ENCODE measurements at places on chromosomes 7 and 10.

DNA sequence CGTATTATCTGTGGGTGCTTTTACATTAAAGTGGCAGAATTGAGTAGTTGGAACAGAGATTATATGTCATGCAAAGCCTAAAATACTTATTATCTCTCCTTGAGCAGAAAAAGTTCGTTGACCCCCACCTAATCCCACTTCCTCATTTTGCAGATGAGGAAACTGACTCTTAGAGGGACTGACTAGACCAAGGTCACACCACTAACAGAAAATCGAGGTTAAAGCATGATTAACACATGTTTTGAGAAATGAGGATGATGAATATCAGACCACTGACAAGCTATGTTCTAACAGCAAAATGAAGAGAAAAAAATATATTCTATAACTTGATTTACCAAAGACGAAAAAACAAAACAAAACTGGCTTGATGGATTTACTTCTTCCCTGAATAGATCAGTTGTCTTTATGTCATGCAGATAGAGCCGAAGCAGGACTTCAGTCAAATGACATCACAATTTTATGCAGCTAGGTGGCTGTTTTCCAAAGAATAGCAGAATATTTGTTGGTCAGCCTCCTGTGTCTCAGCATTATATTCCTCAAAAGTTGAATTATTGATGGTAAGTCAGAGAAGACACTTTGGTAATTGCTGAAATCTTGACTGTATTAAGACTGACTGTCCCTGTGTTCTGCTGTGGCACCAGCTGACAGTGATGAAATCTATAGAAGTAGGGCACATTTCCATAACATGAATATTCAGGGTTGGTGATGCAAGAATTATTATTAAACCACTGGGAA lies 24.2 kb upstream of the SMIM30 start:
- DNase-seq, result no peak

DNA sequence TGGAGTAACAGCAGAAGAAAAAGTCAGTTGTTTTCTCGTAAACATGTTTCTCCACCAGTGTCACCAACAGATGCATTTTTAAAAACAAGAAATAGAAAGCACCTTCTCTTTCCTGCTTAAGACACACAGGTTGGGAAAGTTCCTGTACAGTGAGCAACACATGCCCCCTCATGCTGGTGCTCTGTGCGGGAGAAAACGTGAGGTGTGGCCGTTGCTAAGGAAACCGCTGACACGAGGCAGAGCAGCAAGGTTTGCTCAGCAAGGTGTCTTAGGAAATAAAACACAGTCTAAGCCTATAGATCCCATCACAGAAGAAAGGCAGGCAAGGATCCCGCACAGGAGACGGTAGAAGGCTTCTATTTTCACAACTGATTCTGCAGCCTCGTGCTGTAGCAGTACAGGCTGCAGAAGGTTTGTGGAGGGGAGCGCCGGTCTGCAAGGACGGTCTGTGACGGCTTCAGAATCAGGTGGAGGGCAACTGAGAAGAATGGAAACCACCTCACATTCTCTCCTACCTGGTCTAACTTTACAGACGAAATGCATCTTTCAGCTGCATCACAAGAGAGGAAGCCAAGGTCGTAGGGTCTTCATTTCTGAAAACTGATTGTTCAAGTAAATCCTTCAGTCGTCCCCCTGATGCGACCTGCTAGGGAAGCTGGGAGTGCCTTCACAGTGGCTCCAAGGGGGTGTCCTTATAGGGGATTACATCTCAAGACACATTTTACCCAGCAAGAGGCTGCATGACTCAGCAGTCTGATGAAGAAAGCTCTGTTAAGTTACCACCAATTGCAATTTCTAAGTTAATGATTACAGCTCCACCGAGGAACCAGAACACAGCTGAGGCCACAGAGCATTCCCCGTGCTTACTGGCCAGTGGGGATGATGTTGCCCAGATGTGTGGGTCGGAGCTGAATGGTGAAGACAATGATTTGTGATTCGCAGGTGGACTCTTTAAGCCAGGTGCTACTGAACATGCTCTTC lies 150.7 kb upstream of the KLF14 start:
- DNase-seq, result no peak

- no peak for DNase-seq
Observed at GRCh38 chr10:66239062-66239461, 686.8 kb upstream of the LRRTM3 start.

- no peak for DNase-seq
Observed at GRCh38 chr10:99740933-99741559, 9.0 kb downstream of the CUTC start.

DNA sequence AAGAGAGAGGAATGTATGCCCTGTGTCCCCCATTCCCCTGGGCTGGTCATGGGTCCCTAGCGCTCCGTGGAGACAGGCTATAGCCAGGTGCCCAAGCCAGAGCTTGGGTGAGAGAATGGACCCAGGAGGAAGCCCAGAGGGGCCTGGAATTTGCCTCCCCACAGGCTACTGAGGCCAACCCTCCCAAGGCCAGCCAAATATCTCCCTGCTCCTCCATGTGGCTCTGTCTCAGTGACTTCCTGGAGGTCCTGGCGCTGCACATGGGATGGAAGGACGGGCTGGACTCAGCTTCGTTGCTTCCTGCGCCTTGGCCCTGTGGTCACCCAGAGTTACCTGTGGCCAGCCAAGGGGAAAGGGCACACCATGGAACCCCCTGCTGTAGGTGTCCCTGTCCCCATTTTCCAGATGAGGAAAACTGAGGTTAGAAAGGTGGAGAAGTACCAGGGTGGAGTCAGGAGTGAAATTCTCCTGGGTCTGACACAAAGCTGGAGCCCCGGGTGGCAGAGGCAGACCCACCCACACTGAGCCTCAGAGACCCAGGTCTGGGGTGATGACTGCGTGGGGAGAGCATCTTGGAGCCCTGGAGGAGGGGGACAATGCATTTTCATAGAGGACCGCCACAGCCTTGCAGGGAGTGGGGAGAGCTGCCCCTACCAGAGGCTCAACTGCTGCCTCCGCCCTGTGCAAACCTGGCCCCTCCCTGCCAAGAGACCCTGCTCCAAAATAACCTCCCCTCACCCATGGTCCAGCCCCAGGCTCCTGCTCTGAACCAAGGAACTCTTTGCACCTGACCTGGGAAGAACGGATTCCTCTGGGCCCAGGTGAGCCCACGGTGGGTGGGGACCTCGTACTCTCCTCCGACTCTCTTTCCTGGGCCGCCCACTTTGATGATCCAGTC lies 42.6 kb downstream of the TMEM270 start:
- no peak for DNase-seq

DNA sequence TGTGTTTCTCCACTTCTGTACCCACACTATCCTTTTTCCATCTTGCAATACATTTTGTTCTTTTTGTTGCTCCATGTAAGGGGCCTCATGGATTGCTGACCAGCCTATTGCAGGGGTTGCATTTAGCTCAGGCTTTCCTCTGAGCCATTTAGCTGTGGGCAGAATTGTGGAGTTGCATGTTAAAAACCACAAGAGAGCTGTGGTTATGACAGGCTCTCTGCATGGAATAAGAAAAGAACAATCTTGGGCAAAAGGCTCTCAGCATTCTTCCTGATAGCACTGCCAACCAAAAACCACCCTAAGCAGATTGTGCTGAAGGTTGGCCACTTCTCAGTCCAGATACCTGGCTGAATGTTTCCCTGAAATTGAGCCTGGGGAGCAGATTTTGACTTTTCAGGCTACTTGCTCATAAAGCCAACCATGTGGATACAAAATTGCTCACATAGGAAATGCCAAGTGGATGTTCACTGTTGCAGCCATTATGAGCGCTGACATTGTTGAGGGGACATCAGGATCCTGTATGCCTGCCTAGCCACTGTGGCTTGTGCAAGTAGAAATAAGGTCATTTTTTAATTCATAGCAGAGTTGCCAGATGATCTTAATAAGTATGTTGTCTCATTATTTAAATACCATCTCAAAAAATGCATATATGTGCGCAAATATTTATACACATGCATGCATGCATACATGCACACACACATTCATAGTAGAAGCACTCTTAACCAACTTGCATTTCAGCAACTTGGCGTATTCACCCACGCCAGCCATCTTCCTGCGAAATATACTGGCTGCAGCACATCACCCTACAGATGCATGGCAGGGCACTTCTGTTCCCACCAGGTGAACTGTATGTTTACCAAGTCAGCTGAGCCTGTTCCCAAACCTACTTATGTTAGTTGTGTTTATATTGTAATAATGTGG lies 695.4 kb downstream of the LRMDA start:
- no peak for DNase-seq

DNA sequence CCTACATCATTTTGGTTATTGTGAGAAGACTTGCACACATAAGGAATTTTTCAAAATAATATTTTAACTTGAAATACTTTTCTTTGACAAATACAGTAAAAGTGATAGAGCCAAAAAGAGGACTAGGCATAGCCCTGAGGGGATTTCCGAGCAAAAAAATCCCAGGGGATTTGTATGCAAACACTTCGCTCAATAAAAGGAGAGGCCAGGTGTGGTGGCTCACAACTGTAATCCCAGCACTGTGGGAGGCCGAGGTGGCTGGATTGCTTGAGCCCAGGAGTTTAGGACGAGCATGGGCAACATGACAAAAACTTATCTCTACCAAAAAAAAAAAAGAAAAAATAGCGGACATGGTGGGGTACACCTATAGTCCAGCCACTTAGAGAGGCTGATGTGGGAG lies 193.0 kb downstream of the PCDH15 start:
- no peak for DNase-seq

GRCh38 chr10:100878291-100878910 lies 34.4 kb upstream of the SLF2 start:
- DNase-seq, result peak; percentile 22

Measured in activated naive CD4-positive, alpha-beta T cell treated with anti-CD3 and anti-CD28 coated beads, Interleukin-2, amount 50 U/mL, for 16 hours (primary cell).